ENCODE measurements at places on chromosomes 7 and 10.
A peak's percentile ranks its signal among the peaks of the same experiment; 100 is the strongest.

DNA sequence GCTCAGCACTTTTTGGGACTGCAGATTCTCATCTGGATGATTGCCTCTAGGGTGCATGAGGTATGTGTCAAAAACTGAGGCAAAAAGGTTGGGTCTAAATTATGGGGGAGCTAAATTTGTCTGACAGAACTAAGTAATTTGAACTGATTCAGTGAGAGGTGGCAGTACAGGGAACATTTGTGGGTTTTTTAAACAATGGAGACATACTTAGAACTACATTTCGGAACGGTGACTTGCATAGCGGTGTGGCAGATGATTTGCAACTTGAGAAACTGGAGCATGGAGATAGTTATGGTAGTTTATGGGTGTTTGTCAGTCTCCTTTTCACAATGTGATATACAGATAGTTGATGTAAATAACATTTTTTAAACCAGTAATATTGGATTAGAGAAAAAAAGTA, 14.6 kb downstream of the TBC1D12 start:
- no peak for DNase-seq

- no peak for DNase-seq
These were observed 5.8 kb upstream of the C1GALT1 start for GRCh38 chr7:7176406-7177043.

DNA sequence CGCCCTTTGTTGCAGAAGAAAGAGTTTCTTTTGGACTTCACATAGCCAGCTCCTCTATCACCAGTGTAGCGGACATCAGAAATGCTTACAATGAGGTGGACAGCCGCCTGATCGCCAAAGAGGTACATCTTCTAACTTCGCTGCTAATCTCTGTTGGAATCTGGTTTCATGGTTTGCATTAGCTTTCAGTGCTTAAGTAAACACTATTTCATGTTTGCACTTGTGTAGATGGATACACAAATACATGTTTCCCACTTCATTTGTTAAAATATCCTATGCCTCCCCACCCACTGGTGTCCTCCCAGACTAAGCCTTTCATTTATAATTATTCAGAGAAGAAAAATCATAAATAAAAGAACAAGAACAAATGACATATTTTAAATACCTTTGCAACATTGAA, 103.9 kb downstream of the WDFY4 start:
- no peak for DNase-seq

GRCh38 chr10:49350846-49351532, 44.9 kb downstream of the DRGX start:
- DNase-seq, result no peak

DNA sequence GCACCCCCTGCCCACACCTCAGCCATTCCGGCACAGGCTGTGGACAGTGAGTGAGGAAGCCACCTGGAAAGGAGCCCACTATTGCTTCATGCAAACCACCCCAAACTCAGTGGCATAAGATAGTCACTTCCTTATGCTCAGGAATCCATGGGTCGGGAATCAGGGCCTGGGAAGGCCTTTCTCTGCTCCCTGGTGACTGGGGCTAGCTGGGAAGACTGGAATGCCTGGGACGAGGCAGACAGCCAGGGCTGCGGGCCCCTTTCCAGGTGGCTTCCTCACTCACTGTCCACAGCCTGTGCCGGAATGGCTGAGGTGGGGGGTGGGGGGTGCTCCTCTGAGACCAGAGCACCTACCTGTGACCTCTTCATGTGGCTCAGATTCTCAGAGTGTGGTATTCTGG, 74.1 kb upstream of the GRB10 start:
- DNase-seq, result no peak

GRCh38 chr7:949021-949934, 5.2 kb downstream of the ADAP1 start:
- DNase-seq, result no peak

DNA sequence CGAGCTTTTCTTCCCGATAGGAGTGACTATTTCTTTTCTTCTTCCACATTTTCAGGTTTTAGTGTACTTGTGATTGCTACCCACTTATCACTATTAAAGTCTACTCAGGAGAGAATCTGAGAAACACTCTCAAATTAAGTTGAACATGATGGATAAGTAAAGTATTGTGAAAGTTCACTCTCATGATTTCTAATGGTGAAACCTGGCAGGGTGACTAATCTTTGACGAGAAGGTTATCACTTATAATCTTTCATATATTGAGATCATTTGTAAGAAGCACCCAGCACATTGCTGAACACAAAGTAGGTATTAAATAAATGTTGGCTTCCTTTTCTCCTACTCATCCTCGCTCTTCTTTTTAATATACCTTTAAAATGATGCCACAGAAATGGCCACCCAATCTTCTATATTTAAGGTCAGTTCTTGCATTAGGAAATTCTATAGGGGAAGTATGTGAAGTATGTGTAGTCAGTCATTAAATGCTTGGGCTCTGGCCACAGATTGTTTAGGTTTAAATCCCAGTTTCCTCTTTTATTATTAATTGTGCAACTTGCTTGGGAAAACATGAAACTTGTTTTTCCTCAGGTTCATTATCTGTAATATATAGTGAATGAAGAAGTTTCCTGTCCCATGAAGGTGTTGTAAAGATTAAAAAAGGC, 3.1 kb upstream of the CFTR start:
- DNase-seq, result no peak

- peak; percentile 55 for DNase-seq
These were observed 29.3 kb upstream of the CCL24 start for GRCh38 chr7:75842836-75843446.

DNA sequence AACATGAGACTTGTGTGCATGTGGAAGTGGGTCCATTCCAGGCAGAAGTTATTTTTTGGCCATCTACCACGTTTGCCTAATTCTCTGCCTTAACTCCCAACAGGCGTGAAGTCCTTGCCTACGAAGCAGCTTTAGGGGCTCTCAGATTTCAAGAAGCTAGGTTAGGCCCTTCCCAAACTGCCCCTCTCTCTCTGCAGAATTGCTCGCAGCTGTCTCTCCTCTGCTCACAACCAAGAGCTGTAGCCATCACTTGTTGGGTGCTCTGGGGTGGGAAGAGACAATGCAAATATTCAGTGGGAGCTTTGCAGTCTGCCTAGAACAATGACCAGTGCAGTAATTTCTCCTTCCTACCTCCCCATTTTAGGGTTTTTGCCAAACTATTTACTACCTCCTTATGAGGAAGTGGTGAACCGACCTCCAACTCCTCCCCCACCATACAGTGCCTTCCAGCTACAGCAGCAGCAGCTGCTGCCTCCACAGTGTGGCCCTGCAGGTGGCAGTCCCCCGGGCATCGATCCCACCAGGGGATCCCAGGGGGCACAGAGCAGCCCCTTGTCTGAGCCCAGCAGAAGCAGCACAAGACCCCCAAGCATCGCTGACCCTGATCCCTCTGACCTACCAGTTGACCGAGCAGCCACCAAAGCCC, 24.9 kb downstream of the CYP17A1 start:
- no peak for DNase-seq

- DNase-seq, result no peak
These were observed 68.7 kb downstream of the RGS10 start for GRCh38 chr10:119473771-119474170.

DNA sequence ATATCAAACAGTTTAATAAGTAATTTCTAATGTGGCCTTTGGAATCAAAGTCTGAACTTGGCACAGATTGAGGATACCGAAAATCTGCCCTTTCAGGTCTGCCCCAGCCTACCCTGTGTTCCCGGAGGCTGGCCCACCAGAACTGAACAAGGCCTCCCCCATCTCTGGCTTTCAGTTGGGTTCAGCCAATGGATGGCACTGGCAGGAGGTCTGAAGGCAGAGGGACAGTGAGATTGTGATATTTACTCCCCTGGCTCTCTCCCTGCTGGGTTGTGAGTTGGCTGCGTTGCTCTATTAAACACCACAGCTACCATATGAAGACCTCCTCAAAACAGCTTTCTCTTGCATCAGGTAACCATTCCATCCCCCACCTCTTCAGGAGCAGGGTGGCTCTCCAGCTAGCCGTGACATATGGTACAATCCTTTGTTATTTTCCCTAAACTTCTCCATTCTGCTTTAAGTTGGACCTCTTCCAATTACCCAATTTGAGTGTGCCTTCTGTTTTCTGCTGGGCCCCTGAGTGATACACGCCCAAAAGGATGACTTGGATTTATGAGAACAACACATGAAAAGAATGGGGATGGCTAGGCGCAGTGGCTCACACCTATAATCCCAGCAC, 28.1 kb downstream of the DNMBP start:
- no peak for DNase-seq

- peak; percentile 45 for DNase-seq
These were observed 229.7 kb downstream of the TSPAN12 start for GRCh38 chr7:120628251-120628650.

GRCh38 chr10:15725603-15726002, 5.9 kb upstream of the ITGA8 start:
- no peak for DNase-seq

DNA sequence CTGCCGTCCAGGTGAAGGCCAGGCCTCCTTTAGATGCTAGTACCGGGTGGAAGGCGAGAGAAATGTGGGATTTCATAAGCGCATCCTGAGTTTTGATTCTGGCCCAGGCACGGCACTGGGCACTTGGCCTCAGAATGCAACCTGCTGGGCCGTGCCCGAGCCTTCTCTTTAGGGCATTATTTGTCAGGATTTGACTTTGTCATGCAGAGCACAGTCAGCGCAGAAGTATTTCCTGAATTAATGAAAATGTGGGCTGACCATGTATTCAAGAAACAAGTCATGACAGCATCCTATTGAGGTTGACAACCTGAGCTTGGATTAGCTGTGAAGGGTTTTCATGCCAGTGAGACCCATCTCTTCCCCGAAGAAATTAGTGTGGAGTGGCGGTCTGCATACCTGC, 34.4 kb downstream of the RCC1L start:
- DNase-seq, result no peak

DNA sequence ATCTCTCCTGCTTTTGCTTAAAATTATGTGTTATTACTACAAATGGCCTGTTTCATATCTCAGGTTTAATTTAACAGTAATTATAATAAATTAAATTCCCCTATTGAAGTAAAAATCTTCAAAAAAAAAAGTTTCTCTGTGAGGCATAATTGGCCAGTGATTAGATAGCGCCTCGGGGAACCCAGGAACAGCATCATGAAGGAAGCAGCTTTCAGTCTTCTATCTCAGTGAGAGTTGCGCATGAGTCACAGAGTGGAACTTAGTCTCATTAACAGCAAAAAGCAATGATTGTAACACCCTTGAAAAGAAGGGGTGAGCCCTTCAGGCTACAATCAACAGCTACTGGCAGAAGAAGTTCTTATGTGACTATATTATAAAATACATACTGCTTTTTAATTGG, 506.2 kb upstream of the ZWINT start:
- DNase-seq, result no peak

GRCh38 chr10:31004611-31005193, 27.0 kb downstream of the ZNF438 start:
- DNase-seq, result no peak

DNA sequence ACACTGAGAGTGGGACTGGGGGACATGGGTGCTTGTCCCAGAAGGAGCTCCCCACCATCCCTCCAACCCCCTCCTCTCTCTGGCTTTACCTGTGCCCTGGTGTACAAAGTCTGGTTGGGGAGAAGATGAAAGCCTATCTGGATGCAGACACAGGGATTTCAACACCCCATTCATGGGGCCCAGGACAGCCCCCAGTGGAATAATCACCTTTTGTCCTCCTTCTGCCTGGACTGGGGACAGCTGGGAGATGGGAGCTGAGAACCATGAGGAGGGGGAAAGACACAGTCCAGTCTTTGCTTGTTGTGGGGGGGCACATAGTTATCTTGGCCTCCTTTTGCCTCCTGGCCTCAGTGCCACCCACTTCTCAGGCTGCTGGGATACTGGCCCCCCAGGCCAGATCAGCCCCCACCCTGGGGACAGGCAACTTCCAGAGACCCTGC, 1.4 kb downstream of the SSC4D start:
- DNase-seq, result no peak

DNA sequence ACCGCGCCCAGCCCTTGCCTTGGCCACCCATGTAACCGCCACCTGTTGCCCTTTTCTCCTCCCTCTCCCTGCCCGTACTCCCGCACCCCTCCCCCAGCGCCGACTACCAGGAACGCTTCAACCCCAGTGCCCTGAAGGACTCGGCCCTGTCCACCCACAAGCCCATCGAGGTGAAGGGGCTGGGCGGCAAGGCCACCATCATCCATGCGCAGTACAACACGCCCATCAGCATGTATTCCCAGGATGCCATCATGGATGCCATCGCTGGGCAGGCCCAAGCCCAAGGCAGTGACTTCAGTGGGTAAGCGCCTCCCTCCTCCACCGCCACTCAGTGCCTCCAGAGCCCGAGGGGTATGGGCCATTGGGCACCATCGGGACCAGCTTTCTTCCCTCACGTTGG, 18.7 kb downstream of the LDB3 start:
- DNase-seq, result no peak

GRCh38 chr10:69952821-69953221, 99.8 kb upstream of the MACROH2A2 start:
- DNase-seq, result no peak

DNA sequence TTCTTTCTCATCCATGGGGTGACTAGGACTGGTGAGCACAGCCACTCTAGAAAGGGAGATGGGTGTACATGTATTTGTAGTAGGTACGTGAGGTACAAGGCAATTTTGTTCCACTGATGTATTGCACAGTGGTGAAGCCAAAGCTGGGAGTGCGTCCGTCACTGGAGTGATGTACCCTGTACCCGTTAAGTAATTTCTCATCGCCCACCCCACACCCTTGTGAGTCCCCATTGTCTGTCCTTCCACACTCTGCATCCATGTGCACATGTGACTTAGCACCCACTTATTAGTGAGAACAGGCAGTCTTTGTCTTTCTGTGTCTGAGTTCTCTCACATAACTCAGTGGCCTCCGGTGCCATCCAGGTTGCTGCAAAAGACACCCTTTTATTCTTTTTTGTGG, 658.3 kb downstream of the SDK1 start:
- no peak for DNase-seq

GRCh38 chr7:27647046-27647445, 15.6 kb downstream of the HIBADH start:
- no peak for DNase-seq

Measured in muscle of arm (tissue), 14 donors.